T-helper 2 cell (primary cell): ENCODE measurements at places on chromosomes 1 and 21.

DNA sequence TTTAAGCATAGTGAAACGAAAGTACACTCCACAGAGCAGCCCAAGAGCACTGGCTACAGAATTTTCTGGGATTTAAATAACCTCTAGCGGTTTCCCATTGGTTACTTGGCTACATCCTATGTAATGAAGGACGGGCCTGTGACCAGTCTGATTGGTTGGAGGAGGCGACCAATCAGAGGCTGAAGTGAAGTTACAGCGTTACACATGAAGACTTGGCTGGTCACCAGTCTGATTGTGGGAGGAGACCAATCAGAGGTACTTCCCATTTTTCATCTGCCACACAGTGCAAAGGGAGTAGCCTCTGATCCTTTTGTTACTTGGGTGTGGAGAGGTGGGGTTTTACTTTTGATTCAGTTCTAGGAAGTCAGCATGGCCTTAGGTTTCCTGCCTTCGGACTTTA, 142.7 kb upstream of the SERTAD4 start:
- DNase-seq = no peak

DNA sequence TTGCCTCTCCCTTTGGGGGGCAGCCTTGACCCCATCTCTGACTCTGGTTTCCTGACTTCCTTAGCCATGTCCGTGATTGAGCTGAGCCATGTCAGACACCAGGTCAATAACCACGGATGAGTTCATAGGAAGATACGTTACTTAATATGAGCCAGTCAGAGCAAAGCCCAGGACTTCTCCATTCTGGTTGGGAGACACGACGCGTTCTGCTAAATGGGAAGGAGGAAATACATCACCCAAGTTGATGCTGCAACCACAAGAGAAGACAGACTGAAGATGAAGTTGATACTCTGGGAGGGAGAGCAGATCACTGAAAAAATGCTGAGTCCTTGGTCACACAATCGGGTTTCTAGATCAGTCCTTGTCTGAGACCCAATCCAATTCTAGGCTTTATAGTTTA, 90.9 kb downstream of the MATN1 start:
- DNase-seq = no peak

DNA sequence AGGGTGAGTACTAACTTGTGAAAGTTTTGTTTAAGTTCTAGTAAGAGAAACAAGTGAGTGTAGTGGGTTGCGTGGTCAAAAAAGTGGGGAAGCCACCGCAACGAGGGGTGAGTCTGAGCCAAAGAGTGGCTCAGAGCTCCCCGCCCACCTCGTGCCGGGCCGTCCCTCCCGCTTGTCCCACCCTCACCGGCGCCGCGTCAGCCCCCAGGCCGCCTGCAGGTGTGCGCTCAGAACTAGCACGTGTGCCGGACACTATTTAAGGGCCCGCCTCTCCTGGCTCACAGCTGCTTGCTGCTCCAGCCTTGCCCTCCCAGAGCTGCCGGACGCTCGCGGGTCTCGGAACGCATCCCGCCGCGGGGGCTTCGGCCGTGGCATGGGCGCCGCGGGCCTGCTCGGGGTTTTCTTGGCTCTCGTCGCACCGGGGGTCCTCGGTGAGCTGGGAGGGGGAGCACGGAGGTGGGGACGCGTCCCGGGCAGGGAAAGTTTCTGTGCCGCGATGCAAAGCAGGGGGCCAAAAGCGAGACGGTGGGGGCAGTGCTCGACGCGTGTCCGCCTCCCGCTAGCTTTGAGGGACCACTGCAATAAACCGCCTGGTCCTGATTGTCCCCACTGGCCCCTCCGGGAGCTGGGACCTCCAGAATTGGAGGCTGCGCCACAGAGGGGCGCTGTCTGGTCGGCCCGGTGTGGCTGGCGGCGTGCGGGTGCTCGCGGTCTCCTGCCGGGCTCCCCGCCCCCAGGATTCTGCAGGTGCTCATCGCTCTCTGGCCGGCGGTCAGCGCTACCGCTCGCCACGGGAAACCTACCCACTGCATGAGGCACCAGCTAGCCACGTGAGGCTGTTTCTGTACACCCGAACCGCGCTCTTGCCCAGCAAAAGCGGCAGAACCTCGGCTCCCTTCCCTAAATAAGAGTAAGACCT, at the start of gene CR2:
CR2 (plus strand) TSS at position 283 of the 919 bp plus-strand sequence; CDS start at position 374, 91 bp downstream.
- DNase-seq = peak; percentile 9

- DNase-seq = peak; percentile 77
Observed at GRCh38 chr1:233295237-233295974, at the start of gene PCNX2. Gene PCNX2, minus strand, starts transcription at chr1:233295725. Its CDS starts 247 bp downstream, at chr1:233295478.

- DNase-seq = no peak
Observed at GRCh38 chr1:209766051-209766450, 10.2 kb downstream of the TRAF3IP3 start.

DNA sequence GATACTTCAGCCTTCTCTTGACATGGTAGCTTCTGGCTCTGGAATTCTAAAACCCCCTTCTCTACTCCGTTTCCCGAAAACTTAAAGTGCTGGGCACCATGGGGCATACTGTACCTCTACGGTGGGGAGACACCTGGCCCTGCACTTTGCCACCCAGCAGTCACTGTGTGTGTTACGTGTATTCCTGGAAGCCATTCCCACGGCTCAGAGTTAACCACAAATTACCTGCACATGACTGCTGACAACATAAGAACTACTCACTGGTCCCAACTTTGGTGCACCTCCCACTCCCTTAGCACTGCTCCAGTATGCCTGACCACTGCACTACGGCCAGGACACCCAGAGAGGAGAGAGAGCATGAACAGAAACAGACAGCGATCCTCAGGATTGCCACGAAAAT, 29.4 kb upstream of the TMPRSS2 start:
- DNase-seq = no peak
